Omental fat pad (tissue), 4 donors: ENCODE measurements at places on chromosomes 5 and 9. TPM values are rescaled to one million over a fixed set of nuclear protein-coding genes. Genes with fewer than 3 reads are reported as not detected.

Gene SIT1
- 1.1 TPM for total RNA-seq

Gene STKLD1
- total RNA-seq, result not detected

Gene SYNPO
- 12.2 TPM for total RNA-seq

DNA sequence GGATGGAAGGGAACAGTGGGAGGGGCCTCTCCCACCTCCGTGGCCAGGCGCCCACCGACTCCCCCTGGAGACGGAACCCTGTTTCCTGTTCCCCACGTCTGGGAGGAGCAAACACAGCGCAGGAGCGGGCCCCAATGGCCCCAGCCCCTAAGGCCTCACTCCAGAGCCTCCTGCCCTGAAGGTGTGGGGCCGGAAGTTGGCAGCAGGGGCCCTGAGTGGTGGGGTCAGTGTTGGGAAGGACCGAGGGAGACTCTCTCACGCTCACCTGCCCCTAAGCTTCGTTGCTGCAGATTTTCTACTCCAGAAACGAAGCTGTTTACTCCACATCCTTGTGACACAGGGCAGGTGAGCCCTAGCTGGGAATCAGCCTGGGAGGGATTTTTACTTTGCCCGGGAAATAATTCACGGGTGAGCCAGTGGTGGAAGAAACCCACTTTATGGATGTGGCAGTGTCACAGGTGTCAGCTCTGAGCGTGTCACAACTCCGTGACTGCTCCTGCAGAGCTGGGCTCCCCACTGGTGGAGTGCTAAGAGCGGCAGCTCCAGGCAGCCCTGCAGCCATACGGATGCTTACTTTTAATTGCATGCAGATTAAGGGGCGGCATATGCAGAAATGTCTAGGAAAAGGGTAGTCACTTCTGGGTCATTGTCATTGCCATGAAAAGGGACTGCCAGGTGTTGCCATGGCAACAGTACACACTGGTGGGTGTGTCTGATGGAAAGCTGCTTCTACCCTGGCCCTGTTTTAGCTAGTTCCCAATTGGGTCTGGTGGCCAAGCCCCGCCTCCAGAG is 77.5 kb upstream of the OLFM1 start:
- DNase-seq, result no peak

Gene RMRP
- 1,899 TPM for total RNA-seq

Gene EMB
- 40.2 TPM for total RNA-seq

GRCh38 chr5:156147944-156148285 is 179.0 kb upstream of the SGCD start:
- DNase-seq, result no peak

- no peak for DNase-seq
Measured at GRCh38 chr9:79403495-79403894, 168.3 kb upstream of the TLE4 start.

- DNase-seq, result no peak
Measured at GRCh38 chr5:133838286-133838685, 130.1 kb downstream of the C5orf15 start.

Gene ESM1
- not detected for total RNA-seq

DNA sequence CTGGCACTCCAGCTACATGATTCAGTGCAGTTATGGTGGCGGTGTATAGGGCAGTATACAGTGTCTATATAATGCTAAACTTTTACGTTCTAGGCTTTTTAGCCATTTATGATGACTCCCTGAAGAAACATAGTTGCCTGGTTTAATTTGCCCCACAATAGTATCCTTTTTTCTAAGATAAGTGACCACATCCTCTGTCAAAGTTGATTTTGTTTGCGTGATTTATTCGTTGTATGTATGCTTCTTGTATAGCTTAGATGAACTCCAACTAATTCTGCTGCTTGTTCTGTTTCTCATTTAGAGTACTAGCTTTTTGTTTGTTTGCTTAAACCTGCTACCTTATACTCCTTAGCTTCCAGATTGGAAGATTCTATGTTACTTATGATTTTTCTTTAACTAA is 83.6 kb downstream of the ERMP1 start:
- no peak for DNase-seq

GRCh38 chr5:31459594-31459993 is 72.3 kb downstream of the DROSHA start:
- DNase-seq, result no peak
